Fibroblast of skin of scalp (primary cell): ENCODE measurements at places on chromosomes 2 and 18.

DNA sequence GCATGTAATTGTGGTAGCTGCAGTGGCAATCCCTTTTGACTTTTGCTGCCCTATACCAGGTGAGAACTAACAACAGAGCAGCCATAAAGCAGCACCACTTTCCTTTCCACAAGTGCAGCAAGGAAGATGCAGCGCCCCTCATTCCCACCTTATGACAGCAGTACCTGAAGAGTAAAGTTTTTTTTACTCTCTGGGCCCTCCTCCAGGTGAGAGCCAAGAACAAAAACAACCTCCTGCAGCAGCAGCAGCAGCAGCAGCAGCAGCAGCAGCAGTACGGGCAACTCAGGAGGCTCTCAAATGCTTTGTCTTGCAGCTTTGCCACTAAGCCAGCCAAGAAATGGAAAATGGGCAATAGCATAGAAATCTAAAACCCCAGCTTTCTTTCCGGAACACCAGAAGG lies 397.5 kb downstream of the FIGN start:
- no peak for DNase-seq

DNA sequence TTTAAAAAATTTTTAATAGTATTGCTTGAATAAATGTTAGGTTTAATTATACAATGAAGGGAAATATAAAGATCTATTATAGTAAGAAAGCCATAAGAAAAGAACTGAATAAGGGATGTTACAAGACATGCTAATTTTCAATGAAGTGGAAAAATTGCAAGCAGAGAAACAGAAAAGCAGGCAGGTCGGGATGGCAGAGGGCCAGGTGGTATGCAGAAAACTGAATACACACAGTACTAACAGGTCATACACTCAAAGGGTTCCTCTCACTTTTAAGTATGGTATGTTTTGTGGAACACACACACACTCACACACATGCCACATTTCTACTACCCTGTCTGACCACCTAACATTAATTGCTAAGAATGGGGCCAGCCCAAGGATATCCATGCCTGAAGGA lies 76.7 kb upstream of the DTNA start:
- no peak for DNase-seq

GRCh38 chr2:170052151-170052550 lies 125.8 kb upstream of the MYO3B start:
- DNase-seq: peak; percentile 23

DNA sequence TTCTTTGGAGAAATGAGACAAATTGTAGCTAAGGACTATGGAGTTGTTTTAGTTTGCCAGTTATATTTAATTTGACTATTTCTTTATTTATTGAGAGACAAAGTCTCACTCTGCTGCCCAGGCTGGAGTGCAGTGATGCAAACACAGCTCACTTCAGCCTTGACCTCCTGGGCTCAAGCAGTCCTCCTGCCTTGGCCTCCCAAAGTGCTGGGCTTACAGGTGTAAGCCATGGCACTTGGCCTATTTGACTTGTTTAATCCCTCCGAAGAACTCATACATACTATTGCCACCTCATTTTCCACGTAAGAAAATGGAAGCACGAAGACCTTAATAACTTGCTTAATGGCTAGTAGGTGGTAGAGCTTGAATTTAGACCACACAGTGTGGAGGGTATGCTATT lies 988 bp upstream of the RNF144A start:
- no peak for DNase-seq

- DNase-seq: no peak
These were observed 13.9 kb downstream of the ADAM23 start for GRCh38 chr2:206457188-206457634.

GRCh38 chr2:96553176-96553956 lies 16.8 kb downstream of the ARID5A start:
- no peak for DNase-seq

DNA sequence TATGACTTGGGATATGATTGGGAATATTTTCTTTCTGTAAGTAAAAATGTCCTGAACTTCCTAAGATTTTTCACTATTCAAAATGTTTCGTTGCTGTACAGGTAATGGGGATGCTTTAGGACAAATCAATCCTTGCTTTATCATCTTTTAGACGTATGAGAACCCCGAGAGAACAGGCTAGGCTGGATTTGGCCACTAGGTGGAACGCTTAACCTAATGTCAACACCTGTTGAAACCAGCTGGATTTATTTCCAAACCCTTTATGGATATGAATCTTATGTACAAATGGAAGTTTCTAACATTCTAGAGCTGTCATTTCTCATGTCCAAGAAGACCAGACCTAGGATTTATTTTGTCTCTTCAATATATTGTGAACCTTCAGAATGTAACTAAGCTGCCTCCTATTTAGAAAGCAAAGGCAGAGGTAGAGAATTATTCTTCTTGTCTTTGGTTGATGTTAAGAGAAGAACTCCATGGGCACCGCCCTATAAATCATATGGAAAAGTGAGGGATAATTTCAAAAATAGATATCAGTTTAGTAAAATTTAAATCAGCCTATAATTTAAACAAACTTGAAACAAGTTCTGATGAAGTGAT lies 96.7 kb downstream of the PMAIP1 start:
- peak; percentile 65 for DNase-seq
